ENCODE measurements at places on chromosomes 1 and 21. TPM values are rescaled to one million over a fixed set of nuclear protein-coding genes. Genes with fewer than 3 reads are reported as not detected.

The PTPRF gene
- polyA plus RNA-seq = 29.2 TPM

The HRNR gene
- polyA plus RNA-seq = 0.09 TPM

The PRRX1 gene
- polyA plus RNA-seq = 179 TPM

The DISP1 gene
- polyA plus RNA-seq = 9.7 TPM

The RIPPLY3 gene
- 0.17 TPM for polyA plus RNA-seq

The CNKSR1 gene
- 2.5 TPM for polyA plus RNA-seq

The CRB1 gene
- polyA plus RNA-seq = 0.22 TPM

The CD1B gene
- not detected for polyA plus RNA-seq

The VSIG8 gene
- polyA plus RNA-seq = not detected

The AMIGO1 gene
- 14.8 TPM for polyA plus RNA-seq

The IL6R gene
- 7.7 TPM for polyA plus RNA-seq

The BTBD8 gene
- 4.4 TPM for polyA plus RNA-seq

The EXTL1 gene
- polyA plus RNA-seq = 4.2 TPM

The PSMD4 gene
- 121 TPM for polyA plus RNA-seq

The RXRG gene
- 51.3 TPM for polyA plus RNA-seq

The ACOT11 gene
- 7.2 TPM for polyA plus RNA-seq

The LCE3E gene
- polyA plus RNA-seq = not detected

The INTS11 gene
- 87.7 TPM for polyA plus RNA-seq

The RGS13 gene
- 0.15 TPM for polyA plus RNA-seq

The LCE7A gene
- not detected for polyA plus RNA-seq

The CCDC181 gene
- 1.1 TPM for polyA plus RNA-seq

The RGSL1 gene
- polyA plus RNA-seq = not detected

The KPRP gene
- not detected for polyA plus RNA-seq

The LHX8 gene
- not detected for polyA plus RNA-seq

The KRTAP13-2 gene
- not detected for polyA plus RNA-seq
